Osteocyte (in vitro differentiated cells): ENCODE measurements at places on chromosomes 12 and 14. TPM values are rescaled to one million over a fixed set of nuclear protein-coding genes. Genes with fewer than 3 reads are reported as not detected.

NOPCHAP1 gene
- total RNA-seq = 9.9 and 16.1 TPM in 2 replicates

CEBPE gene
- total RNA-seq = not detected in 2 replicates

RASSF9 gene
- 0.16 TPM in 2 replicates for total RNA-seq

CCDC177 gene
- not detected in 2 replicates for total RNA-seq

RPGRIP1 gene
- not detected in 2 replicates for total RNA-seq

IL26 gene
- 0.34 TPM in 1 of 2 replicates, not detected in the other for total RNA-seq

SERPINA10 gene
- total RNA-seq = not detected in 2 replicates

SCN8A gene
- 1.5 TPM in 2 replicates for total RNA-seq

HVCN1 gene
- 0.76 and 0.94 TPM in 2 replicates for total RNA-seq

PACS2 gene
- 109 and 115 TPM in 2 replicates for total RNA-seq

STAT6 gene
- 154 and 161 TPM in 2 replicates for total RNA-seq

FAIM2 gene
- 1.4 and 1.5 TPM in 2 replicates for total RNA-seq

LYZ gene
- 0.21 TPM in 1 of 2 replicates, not detected in the other for total RNA-seq

TMCC3 gene
- not detected in 2 replicates for total RNA-seq

KLRD1 gene
- total RNA-seq = 0.03 and 0.37 TPM in 2 replicates

FGF23 gene
- not detected in 2 replicates for total RNA-seq

DTX1 gene
- not detected in 2 replicates for total RNA-seq

CLEC12A gene
- total RNA-seq = not detected in 2 replicates

TSPAN11 gene
- total RNA-seq = 8.4 and 9.2 TPM in 2 replicates

CLEC7A gene
- not detected in 2 replicates for total RNA-seq

ADAM21 gene
- 0.34 TPM in 1 of 2 replicates, not detected in the other for total RNA-seq

MAP3K12 gene
- total RNA-seq = 47.7 and 51.8 TPM in 2 replicates

TAS2R10 gene
- 0.84 and 1.5 TPM in 2 replicates for total RNA-seq

LRP6 gene
- total RNA-seq = 41.9 and 48.5 TPM in 2 replicates

SDSL gene
- 4.4 and 6.2 TPM in 2 replicates for total RNA-seq

DLK1 gene
- 0.60 and 0.86 TPM in 2 replicates for total RNA-seq

RNF212B gene
- total RNA-seq = not detected in 2 replicates

GRIN2B gene
- total RNA-seq = not detected in 2 replicates

KRT79 gene
- not detected in 2 replicates for total RNA-seq

CCDC184 gene
- 0.29 and 0.32 TPM in 2 replicates for total RNA-seq

EXOC3L4 gene
- total RNA-seq = 0.86 TPM in 1 of 2 replicates, not detected in the other

WASHC4 gene
- 69.1 and 73.2 TPM in 2 replicates for total RNA-seq

PTGR2 gene
- 5.0 and 7.2 TPM in 2 replicates for total RNA-seq

FAM186B gene
- 0.30 and 0.50 TPM in 2 replicates for total RNA-seq
